ENCODE measurements at places on chromosomes 2 and 18.

DNA sequence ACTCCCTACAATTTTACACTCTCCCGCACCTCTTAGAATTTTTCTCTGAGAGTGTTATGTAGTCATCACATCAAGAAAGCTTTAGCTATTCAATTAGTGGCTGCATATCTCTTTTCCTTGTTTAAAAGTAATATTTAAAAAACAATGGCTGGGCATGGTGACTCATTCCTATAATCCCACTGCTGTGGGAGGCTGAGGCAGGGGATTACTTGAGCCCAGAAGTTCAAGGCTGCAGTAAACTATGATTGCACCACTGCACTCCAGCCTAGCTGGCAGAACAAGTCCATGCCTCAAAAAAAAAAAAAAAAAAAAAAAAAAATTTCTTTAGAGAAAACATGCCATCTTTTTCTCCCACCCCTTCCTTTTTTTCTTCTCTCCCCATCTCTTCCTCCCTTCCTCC is 44.3 kb downstream of the AQP4 start:
- DNase-seq, result no peak

DNA sequence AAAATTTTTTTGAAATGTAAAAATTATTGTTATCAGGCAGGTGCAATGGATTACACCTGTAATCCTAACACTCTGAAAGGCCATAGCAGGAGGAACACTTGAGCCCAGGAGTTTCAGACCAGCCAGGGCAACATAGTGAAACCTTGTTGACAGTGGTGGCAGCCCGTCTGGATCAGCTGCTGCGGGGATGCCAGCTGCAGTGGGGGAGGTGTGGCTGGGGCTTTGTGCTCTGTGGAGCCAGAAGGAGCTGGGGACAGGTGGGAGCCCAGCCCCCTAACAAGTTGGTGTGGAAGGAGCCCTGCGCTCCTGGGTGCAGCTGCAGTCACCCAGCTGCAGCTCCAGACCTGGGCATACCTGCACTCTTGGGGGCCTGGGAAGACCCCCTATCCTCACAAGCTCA is 182.4 kb upstream of the MC4R start:
- DNase-seq, result no peak

GRCh38 chr2:109123586-109124201 is 5.3 kb upstream of the SH3RF3 start:
- no peak for DNase-seq

- no peak for DNase-seq
Observed at GRCh38 chr18:13390711-13391110, 172.2 kb downstream of the LDLRAD4 start.

DNA sequence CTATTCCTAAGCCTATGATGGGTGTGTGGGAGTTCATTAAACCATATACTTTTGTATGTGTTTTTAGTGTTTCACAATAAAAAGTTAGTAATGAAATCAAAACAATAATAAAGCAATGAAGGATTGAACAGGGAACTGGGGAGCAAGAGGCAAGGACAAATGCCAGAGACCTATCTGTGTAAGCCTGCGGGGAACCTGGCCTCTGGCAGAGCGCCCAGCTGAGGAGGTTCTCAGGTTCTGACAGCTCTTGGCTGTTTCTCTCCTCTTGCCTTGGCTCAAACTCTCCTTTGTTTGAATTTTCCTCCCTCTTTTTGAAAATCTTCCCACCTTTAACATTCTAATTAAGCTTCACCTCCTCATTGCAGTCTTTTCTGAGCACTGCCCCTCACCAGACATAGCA is 200.0 kb upstream of the NCKAP5 start:
- DNase-seq, result no peak

- peak; percentile 80 for DNase-seq
Observed at GRCh38 chr18:32549248-32550110, 78.8 kb upstream of the GAREM1 start.

- no peak for DNase-seq
Observed at GRCh38 chr2:181459621-181460021, 2.4 kb downstream of the ITGA4 start.

DNA sequence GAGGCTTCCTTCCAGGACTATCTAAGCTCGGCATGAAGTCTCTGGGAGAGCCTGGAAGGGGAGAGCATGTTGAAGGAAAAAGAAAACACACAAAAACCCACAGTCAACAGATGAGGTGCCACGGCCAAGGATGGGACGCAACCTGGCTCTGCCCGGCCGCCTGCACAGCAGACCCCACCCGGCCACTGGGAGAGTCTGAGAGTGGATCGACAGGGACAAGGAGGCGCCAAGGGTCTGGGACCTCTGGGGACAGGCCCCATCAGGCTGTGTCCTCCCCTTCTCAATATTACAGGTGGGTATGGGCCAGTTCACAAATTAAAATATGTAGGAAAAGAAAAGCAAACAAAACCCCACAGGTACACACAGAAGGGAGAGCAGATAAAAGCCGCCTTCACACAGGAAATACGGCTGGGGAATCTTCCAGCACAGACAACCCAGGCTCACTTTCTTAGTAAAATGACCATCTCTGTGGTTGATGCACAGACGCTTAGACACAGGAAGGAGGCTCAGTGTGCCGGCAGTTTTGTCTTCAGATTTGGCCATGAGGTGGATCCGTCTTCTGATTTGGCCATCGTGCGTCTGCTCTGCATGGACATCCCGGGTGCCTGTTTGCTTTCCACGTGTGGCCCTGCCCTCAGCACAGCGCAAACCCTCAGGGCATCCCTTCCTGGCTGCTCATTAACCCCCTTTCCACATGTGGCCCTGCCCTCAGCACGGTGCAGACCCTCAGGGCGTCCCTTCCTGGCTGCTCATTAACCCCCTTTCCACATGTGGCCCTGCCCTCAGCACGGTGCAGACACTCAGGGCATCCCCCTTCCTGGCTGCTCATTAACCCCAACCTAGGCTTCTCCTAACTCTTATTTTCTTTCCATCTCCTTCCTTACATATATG is 138.4 kb downstream of the EIPR1 start:
- DNase-seq, result no peak

DNA sequence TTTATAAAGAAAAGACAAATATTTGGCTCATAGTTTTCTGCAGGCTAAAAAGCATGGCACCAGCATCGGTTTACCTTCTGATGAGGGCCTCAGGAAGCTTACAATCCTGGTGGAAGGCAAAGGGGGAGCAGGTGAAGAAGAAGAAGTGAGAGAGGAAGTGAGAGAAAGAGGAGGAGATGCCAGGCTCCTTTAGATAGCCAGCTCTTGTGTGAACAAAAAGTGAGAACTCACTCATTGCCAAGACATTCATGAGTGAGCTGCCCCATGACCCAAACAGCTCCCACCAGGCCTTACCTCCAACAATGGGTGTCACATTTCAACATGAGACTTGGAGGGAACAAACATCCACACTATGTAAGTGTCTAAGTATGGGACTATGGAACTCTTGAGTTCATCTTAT is 14.3 kb downstream of the CCDC150 start:
- no peak for DNase-seq

- DNase-seq, result no peak
Observed at GRCh38 chr2:195602687-195603086, 54.3 kb upstream of the SLC39A10 start.

- DNase-seq, result no peak
Observed at GRCh38 chr2:80438686-80439085, 134.1 kb upstream of the LRRTM1 start.

GRCh38 chr2:150286730-150287362 is 200.6 kb downstream of the RND3 start:
- DNase-seq, result no peak

GRCh38 chr2:217729421-217730053 is 273.3 kb downstream of the TNS1 start:
- peak; percentile 49 for DNase-seq

GRCh38 chr2:14126846-14127245 is 505.7 kb upstream of the LRATD1 start:
- DNase-seq, result no peak

GRCh38 chr18:32393407-32393806 is 77.3 kb downstream of the GAREM1 start:
- no peak for DNase-seq

GRCh38 chr18:11651899-11652298 is 37.2 kb upstream of the GNAL start:
- no peak for DNase-seq

- no peak for DNase-seq
Observed at GRCh38 chr2:139271149-139271548, 491.0 kb upstream of the NXPH2 start.

DNA sequence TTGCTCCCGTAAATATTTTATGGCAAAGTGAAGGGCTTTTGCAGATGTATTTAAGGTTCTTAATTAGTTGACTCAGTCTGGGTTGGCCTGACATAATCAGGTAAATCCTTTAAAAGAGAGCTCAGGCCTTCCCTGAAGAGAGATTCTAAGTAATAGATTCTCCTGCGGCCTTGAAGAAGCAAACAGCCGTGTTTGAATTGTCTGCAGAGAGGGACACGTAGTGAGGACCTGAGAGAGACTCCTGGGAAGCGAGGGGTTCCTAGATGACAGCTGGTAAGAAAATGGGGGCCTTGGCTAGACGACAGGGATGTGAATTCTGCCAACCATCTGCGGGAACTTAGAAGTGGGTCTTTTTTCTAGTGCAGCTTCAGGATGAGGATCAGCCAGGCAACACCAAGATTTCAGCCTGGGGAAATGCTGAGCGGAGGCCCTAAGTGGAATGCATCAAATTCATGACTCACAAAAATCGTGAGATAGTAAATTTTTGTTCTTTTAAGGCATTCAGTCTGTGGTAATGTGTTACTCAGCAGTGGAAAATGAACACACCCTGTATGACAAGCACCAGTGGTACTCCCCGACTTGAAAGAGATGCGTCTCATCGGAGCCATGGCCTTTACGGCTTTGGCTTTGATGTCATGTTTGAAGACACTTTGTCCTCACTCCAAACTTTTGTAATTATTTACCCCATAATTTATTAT is 62.1 kb upstream of the SMIM21 start:
- DNase-seq, result no peak

DNA sequence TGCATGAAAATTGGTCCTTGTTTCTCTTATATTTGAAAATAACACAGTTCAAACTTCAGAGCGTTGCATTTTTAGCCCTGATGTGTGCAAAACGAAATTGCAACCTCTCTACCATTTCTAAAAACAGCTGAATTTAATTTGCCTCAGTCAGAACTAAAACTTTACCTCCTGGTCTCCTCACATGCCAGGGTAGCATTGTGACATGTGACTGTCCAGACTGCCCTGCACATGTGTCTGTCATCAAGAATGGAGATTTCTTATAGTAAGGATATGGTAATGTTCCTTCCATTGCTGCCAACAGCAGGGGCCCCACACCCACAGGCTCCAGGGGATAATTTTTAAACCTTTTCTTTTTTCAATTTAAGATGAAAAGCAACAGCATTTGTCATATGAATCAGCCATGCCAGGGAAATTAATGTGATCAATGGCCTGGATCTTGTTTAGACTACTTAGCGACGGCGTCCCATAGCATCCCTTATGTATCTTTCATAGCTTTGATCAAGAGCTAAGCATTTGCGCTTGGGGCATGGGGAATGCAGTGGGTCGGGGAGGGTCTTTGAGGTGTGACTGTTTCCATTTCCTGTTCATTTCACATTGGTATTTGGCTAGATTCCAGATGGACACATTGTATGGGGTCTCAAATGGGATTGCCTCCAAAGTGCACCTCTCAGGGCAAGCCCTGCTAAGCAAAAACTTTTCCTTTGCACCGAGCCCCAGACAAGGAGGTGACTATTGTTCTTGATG is 92.4 kb upstream of the RASGRP3 start:
- no peak for DNase-seq

DNA sequence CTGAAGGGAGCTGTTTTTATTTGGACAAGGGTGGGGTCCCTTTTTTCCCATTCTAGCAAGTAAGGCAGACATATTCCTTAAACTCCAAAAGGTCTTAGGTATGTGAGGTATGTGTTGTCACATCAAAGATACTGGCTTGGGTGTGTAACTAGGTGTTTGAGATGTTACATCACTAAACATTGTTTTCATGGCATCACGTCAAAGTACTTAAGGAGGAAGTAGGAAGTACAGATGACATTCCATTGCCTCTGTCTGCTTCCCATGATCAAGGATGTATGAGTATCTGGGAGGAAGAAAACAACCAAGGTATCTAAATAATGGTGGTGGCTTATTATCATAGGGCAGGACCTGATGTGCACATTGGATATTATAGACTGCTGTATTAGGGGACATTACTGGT is 39.3 kb downstream of the CD302 start:
- no peak for DNase-seq

DNA sequence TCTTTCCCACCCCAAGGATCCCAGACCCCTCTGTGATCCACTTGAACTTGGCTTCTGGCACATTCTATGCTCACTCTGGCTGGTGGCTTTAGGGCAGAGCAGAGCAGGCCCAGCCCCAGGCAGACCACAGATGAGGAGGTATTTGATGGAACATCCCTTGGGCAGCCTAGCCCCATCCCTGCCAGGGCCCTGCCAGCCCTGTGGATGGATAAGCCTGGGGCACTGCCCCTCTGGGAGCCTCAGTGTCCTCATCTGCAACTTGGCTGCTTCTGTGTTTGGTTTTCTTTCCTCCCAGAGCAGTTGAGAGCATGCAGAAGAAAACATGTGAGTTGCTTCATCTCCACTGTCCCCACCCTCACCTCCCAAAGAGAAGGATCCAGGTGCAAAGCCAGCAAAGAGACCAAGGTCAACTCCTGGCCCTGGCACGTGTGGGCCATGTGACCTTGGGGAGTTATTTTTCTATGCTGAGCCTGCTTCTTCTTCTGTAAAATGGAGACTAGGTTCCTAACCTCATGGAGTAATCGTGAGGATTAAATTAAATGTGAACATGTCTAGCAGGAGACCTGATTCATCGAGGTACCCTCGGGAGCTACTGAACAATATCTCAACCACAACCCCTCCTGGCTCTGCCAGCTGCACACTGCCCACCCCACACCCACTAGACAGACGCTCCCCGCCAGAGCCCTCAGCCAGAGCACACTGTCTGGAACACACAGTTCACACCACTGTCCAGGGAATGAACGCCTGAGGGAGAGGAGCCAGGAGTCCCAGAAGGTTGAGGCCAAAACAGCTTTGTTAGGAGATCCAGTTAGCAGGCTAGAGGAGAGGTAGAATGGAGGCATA is 14.6 kb upstream of the TNS1 start:
- peak; percentile 27 for DNase-seq

GRCh38 chr2:178806543-178806942 is 680 bp downstream of the TTN start:
- DNase-seq, result no peak

GRCh38 chr2:144449028-144449406 is 70.9 kb downstream of the ZEB2 start:
- no peak for DNase-seq

All from brain (organoid and tissue), 16 donors.